ENCODE measurements at places on chromosomes 6 and 20.

- DNase-seq, result no peak
These were observed 111.1 kb upstream of the MCHR2 start for GRCh38 chr6:100105138-100105537.

DNA sequence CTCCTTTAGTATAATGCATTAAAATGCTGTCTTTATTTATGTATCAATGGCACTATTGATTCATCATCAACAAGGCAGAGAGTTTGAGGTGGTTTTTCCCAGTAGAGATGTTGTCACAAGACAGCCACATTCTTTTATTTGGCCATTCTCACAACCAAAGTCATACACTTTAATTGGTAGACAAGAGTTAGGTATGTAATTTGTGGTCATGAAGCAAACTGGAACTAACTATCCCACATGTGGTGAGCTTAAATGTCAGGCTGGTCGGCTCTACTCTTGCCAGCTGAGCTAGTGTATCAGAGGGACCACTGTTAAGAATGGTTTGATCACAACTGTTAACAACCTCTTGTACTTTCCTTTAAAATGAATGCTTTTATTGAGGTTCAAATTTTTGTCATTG lies 714.6 kb downstream of the CD109 start:
- DNase-seq, result no peak

DNA sequence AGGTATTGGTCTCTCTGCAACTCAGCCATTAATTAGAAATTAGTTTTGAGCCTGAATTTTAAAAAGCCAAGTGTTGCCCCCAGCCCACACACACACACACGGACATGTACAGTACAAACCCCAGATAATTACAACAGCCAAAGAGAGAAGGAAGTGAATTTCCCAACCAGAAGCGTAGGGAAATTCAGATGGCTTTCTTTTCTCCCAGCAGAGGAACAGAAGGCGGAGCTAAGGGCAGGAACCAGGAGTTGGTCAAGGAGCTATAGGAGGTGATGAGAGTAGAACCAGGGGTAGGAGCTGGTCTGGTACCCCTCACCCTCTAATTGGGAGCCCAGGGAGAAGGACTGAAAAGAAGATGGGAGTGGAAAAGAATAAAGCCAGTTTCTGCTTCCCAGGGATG lies 3.9 kb upstream of the ZBTB9 start:
- DNase-seq, result no peak

DNA sequence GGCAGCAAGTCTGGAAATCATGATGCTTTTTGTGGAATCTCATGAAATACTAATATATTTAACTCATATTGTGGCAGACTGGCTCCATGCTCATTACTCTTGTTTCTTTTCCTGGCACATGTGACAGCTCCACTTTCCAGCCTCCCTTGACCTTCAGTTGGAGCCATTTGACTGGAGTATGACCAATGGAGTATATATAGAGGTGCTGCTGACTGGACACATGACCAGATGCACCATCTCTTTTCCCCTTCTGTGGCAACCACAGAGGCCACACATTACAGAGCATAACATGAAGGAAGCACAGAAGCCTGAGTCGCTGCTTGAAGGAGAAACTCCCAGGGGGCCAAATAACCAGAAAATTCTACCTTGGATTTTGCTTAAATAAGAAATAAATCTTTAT lies 77.4 kb downstream of the MKKS start:
- DNase-seq, result no peak

GRCh38 chr6:82616386-82617028 lies 252.9 kb downstream of the TPBG start:
- no peak for DNase-seq

- DNase-seq, result no peak
These were observed 24.3 kb upstream of the MCUR1 start for GRCh38 chr6:13838616-13839015.

GRCh38 chr20:13333036-13333435 lies 112.0 kb downstream of the ISM1 start:
- no peak for DNase-seq

DNA sequence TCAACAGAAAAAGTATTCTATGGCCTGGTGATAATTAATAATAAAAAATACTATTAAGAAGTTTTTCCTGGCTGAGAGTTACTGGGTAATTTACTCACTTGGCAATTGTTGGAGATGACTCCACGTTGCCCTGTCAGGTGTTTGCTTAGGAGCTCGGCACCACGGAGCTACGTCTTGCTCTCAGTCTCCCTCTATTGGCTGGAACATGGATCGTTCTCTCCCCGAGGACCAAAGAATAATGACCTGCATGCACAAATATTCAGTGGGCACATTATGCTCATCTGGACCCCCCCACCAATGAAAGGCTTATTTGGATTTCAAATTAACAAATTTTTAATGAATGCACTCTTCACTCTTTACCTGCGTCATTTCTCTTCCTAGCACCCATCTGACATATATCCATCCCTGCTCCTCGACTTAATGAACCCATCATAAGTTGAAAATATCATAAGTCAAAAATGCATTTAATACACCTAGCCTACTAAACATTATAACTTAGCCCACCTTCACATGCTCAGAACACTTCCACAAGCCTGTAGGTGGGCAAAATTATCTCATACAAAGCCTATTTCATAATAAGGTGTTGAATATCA lies 71.0 kb upstream of the CD83 start:
- no peak for DNase-seq

- no peak for DNase-seq
These were observed 20.8 kb downstream of the RRBP1 start for GRCh38 chr20:17661121-17661744.

DNA sequence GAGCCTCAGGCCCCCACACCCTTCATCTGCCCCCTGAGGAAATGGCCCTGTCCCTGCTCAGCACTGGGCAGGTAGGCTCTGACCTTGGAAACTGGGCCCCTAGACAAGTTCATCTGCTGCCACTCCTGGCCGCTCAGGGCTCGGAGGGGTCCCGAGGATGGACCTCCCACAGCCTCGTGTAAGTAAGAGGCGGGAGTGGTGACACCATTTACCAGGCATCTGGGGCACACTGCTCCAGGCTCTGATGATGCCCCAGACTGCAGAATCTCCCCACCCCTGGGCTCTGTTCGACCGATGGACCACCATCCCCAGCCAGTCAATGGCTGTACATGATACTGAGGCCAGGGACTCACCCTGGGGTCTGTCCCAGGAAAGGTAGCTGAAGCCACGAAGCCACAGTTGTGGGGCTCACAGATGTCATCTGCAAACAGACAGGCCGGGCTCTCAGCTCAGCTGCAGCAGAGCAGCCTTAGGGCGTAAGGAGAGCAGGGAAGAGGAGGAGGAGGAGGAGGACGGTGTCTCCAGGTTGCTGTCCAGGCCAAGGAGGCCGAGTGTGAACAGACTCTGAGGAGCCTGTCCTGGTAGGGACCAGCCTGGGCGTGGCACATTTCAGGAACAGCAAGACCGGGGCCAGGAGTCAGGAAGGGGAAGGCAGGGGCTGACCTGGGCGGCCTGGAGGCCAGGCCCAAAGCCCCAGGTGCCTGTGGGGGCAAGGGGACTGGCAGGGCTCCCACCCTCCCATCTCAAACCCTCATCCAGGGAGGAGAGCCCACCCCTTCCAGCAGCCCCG lies 300.4 kb downstream of the TAF4 start:
- no peak for DNase-seq

DNA sequence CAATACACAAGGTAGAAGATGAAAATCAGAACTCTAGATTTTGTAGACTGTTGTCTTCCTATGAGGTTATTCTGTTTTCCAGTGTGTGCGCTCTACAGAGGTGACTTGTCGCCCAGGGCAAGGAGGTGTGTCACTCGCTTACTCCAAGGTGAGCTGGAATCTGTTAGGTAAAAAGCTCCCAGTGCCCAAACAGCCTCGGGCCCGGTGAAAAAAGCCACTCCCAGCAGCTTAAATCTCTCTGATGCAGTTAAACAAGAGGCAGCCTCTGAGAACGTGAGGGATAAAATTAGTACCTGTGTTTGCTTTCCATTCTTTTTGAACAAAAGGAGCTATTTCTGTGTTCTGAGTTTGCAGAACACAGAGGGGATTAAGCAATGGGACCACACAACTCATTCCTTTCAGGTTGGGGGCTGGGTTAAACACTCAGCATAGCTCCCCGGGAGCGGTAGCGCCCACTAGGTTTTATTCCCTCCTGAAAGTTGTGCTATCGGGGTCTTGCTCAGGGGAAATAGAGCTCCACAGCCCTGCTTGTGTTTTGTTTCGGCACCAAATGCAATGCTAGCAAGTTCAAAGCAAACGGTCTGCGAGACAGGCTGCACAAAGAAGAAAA lies 181.2 kb downstream of the FOXA2 start:
- no peak for DNase-seq

- no peak for DNase-seq
These were observed 5.6 kb upstream of the MBOAT1 start for GRCh38 chr6:20217891-20218290.

- no peak for DNase-seq
These were observed 586.2 kb downstream of the CD109 start for GRCh38 chr6:74282143-74282689.

- DNase-seq, result peak; percentile 99
These were observed at the start of gene DEK for GRCh38 chr6:18264219-18264922. Gene DEK (minus strand): TSS chr6:18264530. CDS start chr6:18263987, 543 bp downstream.

DNA sequence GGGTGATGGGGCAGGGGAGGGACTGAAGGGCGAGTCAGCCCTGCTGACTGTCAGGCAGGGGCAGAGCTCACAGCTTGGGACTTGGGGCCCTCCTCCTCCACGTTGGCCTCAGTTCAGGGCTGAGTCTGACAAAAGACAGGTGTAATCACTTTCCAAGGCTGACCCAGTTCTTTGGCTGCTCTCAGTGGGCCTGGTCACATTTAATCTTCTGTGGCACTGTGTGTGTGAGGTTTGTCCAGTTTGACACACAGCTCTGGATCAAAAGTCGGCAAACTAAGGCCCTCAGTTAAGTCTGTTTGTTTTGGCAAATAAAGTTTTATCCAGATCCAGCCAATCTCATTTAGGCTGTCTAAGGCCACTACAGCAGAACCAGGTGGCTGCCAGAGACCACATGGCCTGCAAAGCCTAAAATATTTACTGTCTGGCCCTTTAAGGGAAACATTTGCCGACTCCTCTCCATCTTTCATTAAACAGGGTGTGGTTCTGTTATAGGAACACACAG lies 5.1 kb upstream of the MAP1LC3A start:
- no peak for DNase-seq

DNA sequence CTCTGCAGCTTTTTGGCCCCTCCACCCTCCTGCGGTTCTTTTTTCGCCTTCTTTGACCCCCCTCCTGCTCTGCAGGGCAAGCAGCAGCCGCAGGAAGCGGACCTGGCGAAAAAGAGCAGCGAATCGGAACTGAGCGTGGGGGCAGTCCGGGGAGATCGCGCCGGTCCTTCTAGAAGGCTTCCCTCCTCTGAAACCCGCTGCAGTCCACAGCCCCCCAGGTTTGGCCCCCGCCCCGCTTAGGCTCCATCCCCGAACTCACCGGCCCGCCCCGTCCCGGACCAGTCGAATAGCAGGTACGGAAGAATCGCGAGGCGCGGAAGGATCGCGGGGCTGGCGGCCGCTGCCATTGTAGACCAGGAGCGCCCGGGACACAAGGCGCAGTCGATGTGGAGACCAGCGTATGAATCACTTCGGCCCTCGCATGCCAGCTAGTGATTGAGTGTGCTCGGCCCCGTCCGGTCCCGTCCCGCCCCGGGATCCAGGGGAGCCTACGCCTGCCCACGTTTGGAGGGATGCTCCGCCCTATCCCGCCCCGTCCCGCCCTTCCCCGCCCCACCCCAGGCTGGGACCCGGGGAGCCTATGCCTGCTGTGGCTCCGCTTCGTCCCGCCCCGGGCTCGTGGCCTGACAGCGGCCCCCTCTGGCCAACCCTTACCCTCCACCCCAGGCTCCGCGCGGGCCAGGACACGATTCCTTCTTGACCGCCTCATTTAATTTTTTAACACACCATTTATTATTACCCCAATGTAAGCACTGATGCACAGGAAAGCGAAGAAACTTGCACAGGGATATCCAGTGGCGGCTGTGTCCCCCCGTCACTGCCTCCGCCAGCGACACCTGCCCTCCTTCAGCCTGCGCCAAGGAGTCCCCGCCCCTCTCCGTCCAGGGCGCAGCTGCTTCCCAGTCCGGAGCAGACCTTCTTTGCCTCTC lies at the start of gene ULBP3:
Gene ULBP3 (minus strand): TSS at position 402 of the 929 bp plus-strand sequence. CDS start 55 bp downstream, at position 347.
- peak; percentile 89 for DNase-seq

DNA sequence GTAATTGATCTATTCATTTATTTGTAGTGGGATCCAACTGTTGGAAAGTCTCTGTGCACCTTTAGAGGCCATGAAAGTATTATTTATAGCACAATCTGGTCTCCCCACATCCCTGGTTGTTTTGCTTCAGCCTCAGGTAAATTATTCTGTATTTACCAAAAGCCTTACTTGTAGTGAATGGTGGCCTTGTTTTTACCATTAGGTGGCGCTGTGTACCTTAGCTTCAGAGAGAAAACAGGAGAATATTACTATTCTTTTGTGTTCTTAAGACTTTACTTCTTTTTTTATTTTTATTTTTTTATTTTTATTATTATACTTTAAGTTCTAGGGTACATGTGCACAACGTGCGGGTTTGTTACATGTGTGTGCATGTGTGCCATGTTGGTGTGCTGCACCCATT lies 23.7 kb downstream of the PEX7 start:
- no peak for DNase-seq

DNA sequence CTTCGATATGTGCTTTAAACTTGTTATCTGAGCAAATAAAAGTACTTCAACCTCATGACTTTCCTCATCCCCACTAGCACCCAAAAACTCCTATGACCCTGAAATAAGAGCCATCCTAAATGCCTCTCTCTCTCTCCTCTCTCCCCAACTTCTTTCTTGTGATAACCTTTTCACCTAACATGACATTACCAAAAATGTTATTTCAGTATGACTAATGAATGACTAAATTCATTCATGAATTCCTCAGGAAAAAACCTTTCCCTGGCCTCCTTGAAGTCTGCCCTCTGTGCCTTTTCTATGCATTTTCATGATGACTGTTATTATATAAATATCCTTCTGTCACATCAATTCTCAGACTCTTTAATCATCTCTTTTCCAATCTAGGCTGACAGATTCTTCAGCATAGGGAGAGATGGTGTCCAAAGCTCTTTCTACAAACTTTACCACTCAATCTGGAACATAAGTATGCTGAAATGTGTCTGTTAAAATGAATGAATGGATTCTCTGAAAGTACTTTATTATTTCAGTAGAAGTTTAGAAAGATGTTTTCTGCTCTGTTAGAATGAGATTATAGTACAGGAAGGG lies 114.3 kb upstream of the GGTLC1 start:
- DNase-seq, result no peak

- no peak for DNase-seq
These were observed 7.2 kb upstream of the SERPINB1 start for GRCh38 chr6:2848851-2849250.

DNA sequence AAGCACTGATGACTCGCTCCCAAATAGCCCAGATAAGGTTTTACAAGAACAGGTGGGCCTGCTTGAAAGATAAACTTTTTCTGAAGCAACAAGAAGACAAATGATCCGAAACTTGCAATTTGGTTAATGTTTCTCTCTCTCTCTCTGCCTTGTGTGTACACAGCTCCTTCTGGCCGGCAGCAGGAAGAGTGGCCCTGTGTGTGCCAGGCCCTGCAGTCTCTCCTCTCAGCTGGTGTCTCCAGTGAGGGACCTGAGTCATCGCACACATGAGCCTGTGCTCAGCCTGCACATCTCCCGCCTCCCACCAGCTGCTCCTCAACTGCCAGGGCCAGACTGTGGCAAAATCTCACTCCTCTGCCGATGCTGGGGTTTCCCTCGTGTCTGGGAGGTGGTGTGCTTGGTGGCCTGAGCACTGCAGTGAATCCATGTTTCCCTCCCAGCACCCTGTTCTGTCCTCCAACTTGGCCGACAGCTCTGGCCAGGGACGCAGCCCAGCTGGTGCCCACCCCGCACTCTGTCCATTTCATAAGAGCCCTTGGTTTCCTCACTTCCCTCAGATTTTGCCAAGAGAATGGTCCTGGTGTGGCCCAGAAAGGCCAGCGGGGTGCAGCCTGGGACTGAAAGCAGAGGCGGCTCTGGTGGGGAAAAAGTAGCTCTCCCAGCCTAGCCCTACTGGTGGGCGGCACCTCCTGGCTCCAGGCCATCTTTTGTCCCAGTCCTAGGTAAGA lies 49.4 kb downstream of the ERMARD start:
- peak; percentile 13 for DNase-seq
